ENCODE measurements at places on chromosomes 7 and 10. TPM values are rescaled to one million over a fixed set of nuclear protein-coding genes. Genes with fewer than 3 reads are reported as not detected.

- DNase-seq = no peak
- H3K27ac ChIP-seq = no peak overlapping the region
- no peaks in the 10 kb centered on the region for H3K4me1 ChIP-seq
- no peaks in the 10 kb centered on the region for H3K27me3 ChIP-seq
- no peaks in the 10 kb centered on the region for H3K36me3 ChIP-seq
Measured at GRCh38 chr10:133109711-133110110, 22.0 kb downstream of the ADGRA1 start.

Gene SLC35G1
- total RNA-seq = 7.2 TPM

- H3K36me3 ChIP-seq = no peaks in the 10 kb centered on the region
- peaks cover 52% of the 10 kb centered on the region for H3K4me1 ChIP-seq
- peak overlapping the region; percentile 65 for H3K4me3 ChIP-seq
- H3K27me3 ChIP-seq = peaks cover 98% of the 10 kb centered on the region
- no peak overlapping the region for H3K27ac ChIP-seq
- DNase-seq = peak; percentile 78
Measured at GRCh38 chr10:75403144-75403938, 1.8 kb upstream of the ZNF503 start.

Gene SLC18A2
- 8.7 TPM for total RNA-seq

Gene NODAL
- total RNA-seq = 29.9 TPM

Gene UCMA
- 8.6 TPM for total RNA-seq

GRCh38 chr7:108596560-108596959, 26.9 kb downstream of the DNAJB9 start:
- peaks cover 16% of the 10 kb centered on the region for H3K4me1 ChIP-seq
- H3K27me3 ChIP-seq = no peaks in the 10 kb centered on the region
- H3K36me3 ChIP-seq = no peaks in the 10 kb centered on the region
- no peak for DNase-seq

- no peak overlapping the region for H3K27ac ChIP-seq
- H3K4me1 ChIP-seq = no peaks in the 10 kb centered on the region
Measured at GRCh38 chr10:88892222-88892967, 12.3 kb downstream of the STAMBPL1 start.

- H3K4me3 ChIP-seq = no peak overlapping the region
- H3K4me1 ChIP-seq = no peaks in the 10 kb centered on the region
- H3K36me3 ChIP-seq = no peaks in the 10 kb centered on the region
- H3K27ac ChIP-seq = no peak overlapping the region
- no peak for DNase-seq
Measured at GRCh38 chr7:64867863-64868440, 35.1 kb upstream of the ZNF273 start.

GRCh38 chr10:101032637-101033224, 1.7 kb downstream of the SFXN3 start:
- H3K27me3 ChIP-seq = peaks cover 61% of the 10 kb centered on the region
- no peak for DNase-seq
- H3K4me1 ChIP-seq = peaks cover 23% of the 10 kb centered on the region

Gene ADAM12
- total RNA-seq = 0.87 TPM

Gene MAGI2
- total RNA-seq = 26.4 TPM

- no peak overlapping the region for H3K4me3 ChIP-seq
- no peaks in the 10 kb centered on the region for H3K4me1 ChIP-seq
- no peaks in the 10 kb centered on the region for H3K27me3 ChIP-seq
- no peak overlapping the region for H3K27ac ChIP-seq
- no peaks in the 10 kb centered on the region for H3K36me3 ChIP-seq
Measured at GRCh38 chr10:122513053-122513452, 47.5 kb upstream of the DMBT1 start.
